Epithelial cell of prostate (primary cell): ENCODE measurements at places on chromosomes 5 and 9.

GRCh38 chr5:169164481-169164925, 136.4 kb downstream of the SLIT3 start:
- no peak for DNase-seq

- DNase-seq = no peak
These were observed 30.1 kb downstream of the ITGA1 start for GRCh38 chr5:52817818-52818217.

- DNase-seq = no peak
These were observed 500.4 kb downstream of the IRX1 start for GRCh38 chr5:4095918-4096630.

DNA sequence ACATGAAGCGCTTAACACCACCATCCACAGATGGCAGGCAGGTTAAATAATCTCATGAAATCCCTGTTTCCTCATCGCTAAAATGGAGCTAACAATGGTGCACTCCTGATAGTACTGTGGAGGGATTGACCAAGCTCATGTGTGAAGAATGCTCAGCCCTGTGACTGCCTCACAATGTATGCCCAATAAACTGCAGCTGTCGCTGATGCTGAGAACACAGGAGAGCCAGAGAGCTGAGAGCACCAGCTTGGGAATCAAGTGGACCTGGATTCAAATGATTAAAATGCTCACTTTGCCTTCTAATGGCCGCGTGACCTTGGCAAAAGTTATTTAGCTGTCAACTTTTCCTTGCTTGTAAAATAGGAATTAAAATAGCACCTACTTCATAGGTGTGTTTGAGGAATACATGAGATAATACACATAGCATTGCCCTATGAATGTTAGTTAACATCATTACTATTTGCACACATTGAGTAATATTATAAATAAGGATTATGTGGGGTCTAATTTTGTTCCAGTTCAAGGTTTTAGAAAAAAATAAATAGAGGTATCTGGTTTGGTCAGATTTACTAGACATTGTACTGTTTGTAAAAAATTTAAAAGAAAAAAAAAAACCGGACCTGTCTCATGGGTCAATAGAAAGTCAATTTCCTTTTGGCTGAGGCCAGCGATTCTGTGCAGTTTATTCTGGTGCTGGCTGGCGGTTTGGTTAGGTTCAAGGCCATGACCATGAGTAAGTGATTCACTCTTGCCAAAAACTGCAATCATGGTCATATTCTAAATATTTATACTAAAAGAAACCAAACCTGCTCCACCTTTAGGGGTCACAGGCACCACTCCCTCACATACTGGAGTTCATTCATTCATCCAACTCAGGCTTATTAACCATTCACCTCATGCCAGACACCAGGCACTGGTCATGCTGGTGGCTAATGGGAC, 101.3 kb downstream of the SH3TC2 start:
- DNase-seq = no peak
